ENCODE measurements at places on chromosomes 2 and 18.

DNA sequence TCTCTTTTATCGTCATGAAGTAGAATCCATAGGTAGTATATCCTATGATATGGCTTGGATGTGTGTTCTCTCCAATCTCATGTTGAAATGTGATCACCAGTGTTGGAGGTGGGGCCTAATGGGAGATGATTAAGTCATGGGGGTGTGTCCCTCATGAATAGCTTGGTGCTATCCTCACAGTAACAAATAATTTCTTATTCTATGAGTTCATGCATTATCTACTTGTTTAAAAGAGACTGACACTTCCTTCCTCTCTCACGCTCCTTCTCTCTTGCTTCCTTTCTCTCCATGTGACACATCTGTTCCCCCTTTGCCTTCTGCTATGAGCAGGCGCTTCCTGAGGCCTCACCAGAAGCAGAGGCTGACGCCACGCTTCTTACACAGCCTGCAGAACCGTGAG lies 165.6 kb downstream of the MREG start:
- DNase-seq: no peak

DNA sequence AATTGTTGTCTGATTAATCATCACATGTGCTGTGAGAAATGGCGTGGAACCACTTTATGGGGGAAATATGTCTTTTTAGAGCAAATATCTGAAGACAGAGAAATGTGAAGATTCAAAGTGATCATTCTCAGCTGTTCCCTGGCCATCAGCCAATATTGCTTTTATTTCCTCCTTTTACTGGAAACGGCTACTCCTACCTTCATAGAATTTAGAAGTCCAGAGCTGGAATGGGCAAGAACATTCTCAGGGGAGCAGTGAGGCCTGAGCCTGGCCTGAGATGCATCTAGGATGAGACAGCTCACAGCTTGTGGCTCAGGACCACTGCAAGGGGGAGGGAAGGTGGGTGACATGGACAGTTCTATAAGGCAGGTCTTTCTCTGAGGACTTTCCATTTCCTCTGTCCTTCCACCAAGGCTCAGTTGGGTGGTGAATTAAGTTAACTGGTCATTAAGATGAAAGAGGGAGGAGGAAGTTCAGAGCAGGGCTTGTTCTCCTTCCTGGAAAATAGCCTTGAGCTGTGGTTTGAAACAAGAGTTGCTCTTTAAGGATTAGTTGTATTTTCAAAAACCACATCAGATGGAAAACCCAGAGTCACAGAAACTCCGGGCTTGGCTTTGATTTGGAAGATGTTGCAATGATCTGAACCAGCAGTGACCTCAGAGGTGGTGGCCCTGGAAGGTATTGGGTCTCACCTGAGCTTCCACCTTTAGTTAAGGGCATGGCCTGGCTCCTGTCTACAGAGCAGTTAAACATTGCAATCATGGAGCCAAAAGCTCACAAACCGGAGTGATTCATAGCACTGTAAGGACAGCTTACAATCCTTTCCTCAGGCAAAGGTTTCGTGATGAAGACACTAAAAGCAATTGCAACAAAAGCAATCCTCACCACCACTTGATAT lies 144.3 kb downstream of the VAPA start:
- no peak for DNase-seq

- no peak for DNase-seq
These were observed 136.5 kb upstream of the SOX11 start for GRCh38 chr2:5555636-5556035.

- no peak for DNase-seq
These were observed 34.6 kb downstream of the SH3BP4 start for GRCh38 chr2:234986390-234986789.

DNA sequence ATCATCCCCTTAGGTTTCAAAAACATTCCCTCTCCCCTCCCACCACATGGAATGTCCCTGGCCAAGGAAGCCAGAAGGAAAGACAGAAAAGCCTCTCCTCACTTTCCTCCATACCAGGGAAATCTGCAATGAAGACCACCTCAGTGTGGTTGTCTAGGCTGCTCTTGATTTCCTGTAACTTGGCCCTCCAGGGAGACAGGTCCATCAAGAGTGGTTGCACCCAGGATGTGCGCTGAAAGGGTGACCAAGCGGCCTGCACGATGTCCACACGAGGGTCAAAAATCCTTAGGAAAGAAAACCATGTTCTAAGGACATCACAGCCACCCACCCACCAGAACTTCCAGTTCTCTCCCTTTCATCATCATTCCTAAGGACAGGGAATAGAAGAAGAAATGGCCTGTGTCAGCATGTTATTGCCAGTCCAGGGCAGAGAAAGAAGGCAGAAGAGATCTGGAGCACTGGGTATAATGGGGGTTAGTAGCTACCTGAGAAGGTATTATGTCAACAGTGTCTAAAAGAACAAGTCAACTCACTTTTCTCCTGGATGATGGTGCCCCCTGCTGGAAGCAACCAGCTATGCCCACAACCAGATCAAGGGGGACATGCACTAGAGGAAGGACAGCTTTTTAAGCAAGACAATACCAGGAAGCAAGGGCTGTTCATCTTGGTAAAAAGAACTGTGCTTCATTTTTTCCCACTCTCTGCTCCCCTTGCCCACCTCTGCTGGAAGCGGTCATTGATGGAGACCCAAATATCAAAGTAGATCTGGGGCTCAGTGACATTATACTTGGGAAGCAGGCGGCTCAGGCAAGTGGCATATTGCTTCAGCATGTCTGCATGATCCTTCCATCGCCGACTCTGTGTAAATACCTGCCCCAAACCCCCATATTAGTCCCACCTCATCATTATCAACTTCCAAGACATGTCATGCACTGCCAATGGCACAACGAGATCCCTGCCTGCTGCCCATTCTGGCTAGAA lies 9.3 kb downstream of the GGCX start:
- DNase-seq: peak; percentile 20

- no peak for DNase-seq
These were observed 86.4 kb downstream of the NCOA1 start for GRCh38 chr2:24577481-24577880.

- no peak for DNase-seq
These were observed 87.8 kb downstream of the MAP2 start for GRCh38 chr2:209511637-209512036.

GRCh38 chr2:172993139-172993538 lies 82.5 kb upstream of the MAP3K20 start:
- DNase-seq: no peak

- no peak for DNase-seq
These were observed 103.0 kb downstream of the BCL11A start for GRCh38 chr2:60450488-60450887.

DNA sequence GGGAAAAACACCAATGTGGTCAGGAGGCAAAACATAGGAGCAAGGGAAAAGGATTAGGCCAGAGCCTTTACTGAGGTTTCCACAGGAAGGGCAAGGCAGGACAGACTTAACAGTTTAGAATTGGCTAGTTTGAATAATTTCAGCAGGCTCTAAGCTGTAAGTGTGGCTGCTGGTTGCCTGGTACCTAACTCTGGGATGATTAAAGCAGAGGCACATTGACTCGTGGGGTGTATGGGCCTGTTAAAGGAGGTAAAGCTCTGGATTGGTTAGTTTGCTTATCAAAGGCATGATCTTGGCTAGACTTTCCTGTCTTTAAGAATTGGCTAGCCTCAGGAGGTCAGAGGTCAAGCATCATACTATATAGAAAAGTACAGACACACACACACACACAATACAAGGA lies 132.6 kb downstream of the SPAG16 start:
- DNase-seq: no peak

GRCh38 chr2:55063713-55064323 lies 13.6 kb upstream of the RTN4 start:
- no peak for DNase-seq

DNA sequence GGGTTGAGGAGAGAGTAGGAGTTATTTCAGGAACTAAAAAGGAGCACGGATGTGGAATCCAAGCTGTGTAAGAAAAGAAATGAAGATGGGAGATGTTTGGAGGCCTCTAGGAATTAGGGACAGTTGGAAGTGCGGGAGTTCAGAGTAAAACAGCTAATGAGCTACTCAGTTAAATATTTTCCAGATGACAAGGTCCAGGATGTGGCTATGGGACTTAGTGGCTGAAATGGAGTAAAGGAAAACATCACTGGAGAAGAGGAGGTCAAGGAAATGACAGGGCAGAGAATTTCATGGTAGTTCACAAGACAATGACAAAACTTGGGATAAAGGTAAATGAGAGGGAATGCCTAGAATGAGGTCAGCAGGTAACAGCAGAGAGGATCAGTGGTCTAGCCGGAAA lies 13.0 kb downstream of the GPR155 start:
- DNase-seq: no peak

- DNase-seq: no peak
These were observed 134.3 kb upstream of the TACR1 start for GRCh38 chr2:75333646-75334045.

- DNase-seq: no peak
These were observed 747.5 kb upstream of the ZEB2 start for GRCh38 chr2:145267451-145267850.

- DNase-seq: no peak
These were observed 417 bp downstream of the IL1B start for GRCh38 chr2:112836163-112836560.

GRCh38 chr2:239727776-239728600 lies 297.2 kb downstream of the NDUFA10 start:
- DNase-seq: no peak

DNA sequence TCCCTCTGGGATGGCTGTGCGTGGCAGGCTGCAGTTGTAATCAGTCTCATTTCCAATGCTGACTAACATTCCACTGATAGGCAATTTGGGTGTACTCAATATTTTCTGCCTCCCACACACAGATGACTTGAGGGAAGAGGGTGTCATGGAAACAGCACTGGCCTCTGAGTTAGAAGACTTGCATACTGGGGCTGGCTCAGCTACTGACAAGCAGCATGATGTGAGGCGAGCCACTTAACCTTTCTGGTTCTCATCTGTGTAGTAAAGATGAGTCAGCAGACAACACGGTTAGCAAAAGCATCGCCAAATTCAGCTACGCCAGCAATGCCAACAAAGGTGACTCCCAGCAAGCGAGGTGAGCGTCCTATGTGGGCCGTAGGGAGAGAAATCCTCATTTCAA lies 73.5 kb downstream of the COLEC12 start:
- DNase-seq: no peak

DNA sequence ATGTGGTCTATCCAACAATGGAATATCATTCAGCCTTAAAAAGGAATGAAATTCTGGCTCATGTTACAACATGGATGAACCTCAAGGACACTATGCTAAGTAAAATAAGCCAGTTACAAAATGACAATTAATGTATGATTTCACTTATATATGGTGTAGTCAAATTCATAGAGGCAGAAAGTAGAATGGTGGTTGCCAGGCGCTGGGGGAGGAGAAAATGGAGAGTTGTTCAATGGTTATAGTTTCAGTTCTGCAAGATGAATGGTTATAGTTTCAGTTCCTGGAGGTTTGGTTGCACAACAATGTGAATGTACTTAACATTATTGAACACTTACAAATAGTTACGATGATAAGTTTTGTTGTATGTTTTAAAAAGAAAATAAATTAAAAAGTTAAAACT lies 79.2 kb upstream of the IL1R2 start:
- DNase-seq: no peak

DNA sequence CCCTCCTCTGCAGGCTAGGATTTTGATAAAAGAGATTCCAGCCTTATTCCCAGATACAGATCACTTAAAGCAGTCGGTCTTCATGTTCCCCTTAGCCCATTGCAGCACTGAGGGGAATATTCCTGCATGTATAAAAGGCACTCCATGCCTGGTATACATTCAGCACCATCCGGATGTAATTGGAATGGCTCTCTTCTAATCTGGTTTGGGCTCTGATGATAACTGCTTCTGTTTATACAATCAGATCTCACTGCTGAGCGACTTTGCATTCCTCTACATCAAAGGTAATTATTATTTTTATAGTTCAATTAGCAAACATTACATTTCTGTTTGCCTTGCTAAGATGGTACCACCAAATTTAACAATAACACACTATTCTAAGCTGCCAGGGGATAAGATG lies 746.9 kb upstream of the CELF4 start:
- DNase-seq: no peak

GRCh38 chr2:182359027-182359989 lies 67.5 kb downstream of the PDE1A start:
- DNase-seq: no peak

GRCh38 chr18:23248826-23249225 lies 113.5 kb downstream of the CABLES1 start:
- DNase-seq: no peak

DNA sequence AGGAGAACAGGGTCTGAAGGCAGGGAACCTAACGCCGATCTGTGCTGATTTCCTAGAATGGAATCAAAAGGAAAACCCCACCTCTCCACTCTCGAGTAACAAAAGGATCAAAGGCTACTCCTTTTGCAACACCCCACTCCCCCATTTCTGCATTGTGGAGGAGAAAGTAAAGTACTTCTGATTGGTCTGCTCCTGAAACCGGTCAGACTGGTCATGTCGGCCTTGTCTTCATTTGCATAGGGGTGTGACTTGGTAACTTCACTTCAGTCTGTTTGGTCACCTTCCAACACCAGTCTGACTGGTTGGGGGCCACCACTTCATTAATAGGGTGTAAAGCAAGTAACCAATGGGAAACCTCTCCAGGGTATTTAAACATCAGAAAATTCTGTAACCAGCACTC lies 771.9 kb downstream of the ERBB4 start:
- no peak for DNase-seq

GRCh38 chr2:56813490-56813889 lies 629.7 kb downstream of the CCDC85A start:
- no peak for DNase-seq

DNA sequence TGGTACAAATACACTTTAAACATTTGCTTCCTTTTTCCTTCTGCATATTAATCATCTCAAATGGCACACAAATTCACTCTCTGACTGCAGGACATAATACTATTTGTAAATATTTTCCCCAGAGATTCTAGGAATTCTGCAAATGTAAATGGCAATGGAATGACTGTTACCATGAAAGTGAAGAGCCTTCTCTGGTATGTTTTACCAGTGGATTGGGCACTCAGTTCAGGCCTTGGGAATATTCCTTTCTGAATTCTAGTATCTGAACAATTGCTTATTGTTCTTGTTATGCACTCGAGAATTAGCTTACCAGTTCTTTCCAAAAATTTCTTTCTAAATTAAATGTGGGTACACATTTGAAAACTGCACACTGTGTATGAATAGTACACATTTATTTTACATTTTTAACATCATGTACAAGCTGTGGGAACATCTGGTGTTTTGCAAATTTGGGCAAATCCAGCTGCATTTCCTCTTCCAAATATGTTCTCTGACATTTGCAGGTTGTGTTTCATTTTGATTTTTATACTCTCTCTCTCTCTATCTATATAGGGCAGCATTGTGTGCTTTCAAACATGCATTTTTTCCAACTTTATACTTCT lies 289.1 kb downstream of the NBAS start:
- no peak for DNase-seq

DNA sequence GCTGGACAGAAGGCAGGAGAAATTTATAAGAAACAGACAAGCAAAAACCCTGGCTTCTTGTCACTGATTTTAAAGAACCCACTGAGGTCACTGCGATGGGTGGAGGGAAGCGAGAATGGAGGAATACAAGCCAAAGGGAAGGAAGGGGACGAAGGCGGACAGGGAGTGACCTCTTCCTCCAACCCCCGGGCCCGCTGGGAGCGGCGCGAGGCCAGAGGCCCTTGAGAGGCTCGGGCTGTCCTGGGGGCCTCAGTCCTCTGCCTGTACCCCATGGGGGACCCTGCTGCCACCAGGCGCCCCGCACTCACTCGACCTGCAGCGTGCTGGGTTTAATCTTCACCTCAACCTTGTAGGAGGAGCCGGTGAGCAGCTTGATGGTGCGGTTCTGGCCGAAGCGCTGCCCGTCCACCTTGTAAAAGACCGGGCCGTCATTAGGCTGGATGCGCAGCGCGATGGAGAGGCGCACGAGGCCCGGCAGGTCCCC lies 793 bp downstream of the CNRIP1 start:
- no peak for DNase-seq

- DNase-seq: no peak
These were observed 591.9 kb downstream of the SLC4A3 start for GRCh38 chr2:220219371-220219770.

Data from SHP77 treated with DMSO at 0.1 percent for 48 hours (cell line).